ENCODE measurements at places on chromosomes 16 and 17.

GRCh38 chr16:17446661-17447060, 24.1 kb downstream of the XYLT1 start:
- no peak for DNase-seq

DNA sequence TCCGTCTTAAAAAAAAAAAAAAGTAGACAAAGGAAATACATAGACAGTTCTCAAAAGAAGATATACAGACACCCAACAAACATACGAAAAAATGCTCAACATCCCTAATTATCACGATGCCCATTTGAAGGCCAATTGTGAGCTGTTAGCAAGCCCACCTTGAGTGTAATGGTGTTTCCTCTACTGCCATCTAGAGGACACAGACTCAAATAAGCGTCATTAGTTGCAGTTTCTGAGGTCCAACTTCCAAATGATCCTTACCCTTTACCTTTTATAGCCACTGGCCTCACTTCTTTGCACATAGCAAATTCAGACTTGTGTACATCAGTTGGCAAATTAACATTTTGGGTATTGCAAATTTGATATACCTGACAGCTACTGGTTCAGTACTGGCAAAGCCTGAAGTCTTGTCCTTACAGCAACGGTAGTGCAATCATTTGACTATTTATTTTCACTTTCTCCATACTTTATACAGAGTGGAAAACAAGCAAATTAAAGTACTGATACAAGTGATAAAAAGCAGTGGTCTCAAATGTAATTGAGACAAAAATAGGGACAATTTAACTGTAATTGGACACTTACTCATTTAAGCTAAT, 536.3 kb upstream of the EEF2KMT start:
- no peak for DNase-seq

- no peak for DNase-seq
Observed at GRCh38 chr16:56783344-56783743, 53.4 kb downstream of the NUP93 start.

DNA sequence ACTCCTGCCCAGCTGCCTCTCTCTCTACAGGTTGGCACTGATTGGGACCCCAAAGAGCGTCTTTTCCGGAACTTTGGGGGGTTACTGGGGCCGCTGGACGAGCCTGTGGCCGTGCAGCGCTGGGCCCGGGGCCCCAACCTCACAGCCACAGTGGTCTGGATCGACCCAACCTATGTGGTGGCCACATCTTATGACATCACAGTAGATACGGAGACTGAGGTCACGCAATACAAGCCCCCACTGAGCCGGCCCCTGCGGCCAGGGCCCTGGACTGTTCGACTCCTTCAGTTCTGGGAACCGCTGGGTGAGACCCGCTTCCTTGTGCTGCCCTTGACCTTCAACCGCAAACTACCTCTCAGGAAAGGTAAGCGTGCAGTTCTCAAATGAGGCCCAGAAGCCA, 12.3 kb downstream of the XYLT2 start:
- no peak for DNase-seq

- DNase-seq = no peak
Observed at GRCh38 chr16:89506791-89507191, 1.4 kb upstream of the SPG7 start.

DNA sequence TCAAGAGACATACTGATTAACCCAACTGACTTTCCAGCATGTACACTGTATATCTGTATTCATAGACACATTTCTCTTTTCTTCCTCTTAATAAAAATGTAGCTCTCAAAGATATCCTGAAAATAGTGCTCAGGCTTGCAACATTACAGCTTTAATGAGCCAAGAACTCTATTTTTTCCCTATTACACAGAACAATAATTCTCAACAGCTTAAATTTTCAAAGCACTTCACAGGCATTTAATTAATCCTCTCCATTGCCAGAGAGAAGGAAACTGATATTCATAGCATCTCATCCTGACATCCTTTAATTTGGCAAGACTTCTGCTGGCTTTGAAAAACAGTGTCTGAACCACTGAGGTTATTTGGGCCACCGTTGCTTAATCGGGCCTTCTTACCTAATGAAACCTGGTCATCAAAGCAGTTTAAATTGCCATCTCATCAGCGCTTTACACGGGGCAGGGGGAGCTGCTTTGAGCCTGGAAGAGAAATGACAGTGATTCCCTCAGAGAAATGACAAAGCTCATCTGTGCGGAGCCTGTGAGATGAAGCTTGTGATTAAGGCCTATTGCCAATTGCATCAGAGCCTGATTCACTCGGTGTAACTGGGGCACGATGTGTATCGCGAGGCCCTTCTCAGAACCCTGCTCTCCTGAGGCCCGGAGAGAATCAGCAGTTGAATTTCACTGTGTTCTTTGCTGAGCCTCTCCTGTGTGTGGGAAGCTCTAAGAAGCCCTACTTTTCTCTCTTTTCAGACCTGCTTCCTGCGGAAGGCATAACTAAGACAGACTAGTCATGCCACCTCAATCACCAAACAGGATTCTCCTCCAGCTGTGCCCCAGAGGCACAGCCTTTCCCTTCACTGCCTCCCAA, 8.5 kb upstream of the SIAH1 start:
- DNase-seq = no peak

GRCh38 chr17:82143333-82143732, 45.3 kb upstream of the FASN start:
- DNase-seq = no peak

DNA sequence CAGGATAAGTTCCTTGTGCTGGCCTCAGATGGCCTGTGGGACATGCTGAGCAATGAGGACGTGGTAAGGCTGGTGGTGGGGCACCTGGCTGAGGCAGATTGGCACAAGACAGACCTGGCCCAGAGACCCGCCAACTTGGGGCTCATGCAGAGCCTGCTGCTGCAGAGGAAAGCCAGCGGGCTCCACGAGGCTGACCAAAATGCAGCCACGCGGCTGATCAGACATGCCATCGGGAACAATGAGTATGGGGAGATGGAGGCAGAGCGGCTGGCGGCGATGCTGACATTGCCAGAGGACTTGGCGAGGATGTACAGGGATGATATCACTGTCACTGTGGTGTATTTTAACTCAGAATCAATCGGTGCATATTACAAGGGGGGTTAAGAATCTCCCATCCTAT, 5.2 kb downstream of the PDP2 start:
- DNase-seq = no peak

DNA sequence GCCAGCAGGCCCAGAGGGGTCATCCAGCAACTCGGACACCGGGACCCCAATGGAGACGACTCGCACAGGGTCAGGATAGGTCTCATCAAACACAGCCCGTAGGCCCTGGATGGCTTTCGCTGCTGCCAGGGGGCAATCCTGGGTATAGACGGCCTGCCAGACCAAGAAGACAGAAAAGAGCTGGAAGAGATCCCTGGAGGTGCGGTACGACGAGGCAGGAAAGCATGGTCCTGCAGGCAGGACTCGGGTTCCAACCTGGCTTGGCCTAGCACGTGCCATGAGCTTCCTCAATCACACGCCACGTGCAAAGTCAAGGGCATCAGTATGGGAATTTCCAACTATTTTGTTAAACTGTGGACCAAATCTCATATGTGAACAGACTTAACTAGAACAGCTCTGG, 6.3 kb upstream of the EXOSC6 start:
- no peak for DNase-seq

DNA sequence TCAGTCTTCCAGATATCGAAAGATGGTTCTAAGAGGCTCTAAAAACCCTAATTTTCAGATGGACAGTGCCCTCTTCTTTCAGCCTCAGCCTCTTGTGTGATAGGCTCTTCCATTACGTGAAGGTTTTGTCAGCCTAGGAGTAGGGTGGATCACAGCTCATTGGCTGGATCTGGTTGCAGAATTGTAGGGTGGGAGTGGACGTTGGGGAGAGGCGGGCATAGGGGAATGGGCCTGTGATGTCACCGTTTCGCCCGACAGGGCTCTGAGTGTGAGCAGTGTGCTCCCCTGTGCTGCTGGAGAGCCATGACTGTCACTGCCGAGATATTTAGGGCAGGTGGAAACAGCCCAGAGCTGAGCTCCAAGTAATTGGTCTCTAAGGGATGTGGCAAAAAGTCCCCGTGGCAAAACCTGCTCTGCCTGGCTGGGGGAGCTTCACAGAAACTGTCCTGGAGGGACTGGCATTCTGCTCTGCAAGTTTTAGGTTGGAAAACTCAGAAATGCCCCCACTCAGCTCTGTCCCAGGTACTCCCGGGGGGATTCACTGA, 6.2 kb upstream of the WFIKKN1 start:
- no peak for DNase-seq

DNA sequence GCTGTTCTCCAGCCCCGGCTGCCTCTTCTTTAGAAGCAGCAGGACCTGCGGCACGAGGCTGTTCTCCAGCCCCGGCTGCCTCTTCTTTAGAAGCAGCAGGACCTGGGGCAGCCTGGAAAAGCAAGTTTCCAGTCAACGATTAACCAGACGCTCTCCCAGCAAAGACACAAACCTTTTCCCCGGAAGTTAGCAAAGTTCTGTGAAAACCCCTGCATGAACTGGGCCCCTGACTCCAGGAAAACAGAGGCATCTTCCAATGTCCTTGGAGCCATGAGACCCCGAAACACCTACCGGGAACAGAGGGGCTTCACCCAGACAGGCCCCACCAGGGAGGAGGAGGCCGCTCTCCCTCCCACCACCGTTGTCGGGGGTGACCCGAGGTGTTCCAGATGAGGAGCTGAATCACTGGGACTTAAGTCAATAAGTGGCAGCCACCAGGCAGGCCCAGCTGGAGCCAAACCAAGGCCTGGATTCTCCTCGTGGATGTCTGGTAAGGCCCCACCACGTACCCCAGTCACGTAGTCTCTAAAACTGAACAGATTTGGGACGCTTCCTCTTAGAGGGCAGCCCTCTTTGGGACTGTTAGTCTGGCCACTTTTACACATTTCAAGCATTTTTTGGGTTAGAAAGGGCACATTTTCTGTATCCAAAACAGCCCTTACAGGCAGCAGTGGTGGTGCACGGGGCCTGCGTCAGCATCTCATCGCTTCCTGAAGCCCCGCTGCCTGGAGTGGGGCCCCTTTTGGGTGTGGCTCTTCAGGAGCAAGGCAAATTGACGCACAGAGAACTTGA, at the start of gene RPH3AL:
TSS of gene RPH3AL (minus strand) at position 387 of the 792 bp plus-strand sequence. CDS start 25,264 bp downstream, outside the sequence.
- no peak for DNase-seq

DNA sequence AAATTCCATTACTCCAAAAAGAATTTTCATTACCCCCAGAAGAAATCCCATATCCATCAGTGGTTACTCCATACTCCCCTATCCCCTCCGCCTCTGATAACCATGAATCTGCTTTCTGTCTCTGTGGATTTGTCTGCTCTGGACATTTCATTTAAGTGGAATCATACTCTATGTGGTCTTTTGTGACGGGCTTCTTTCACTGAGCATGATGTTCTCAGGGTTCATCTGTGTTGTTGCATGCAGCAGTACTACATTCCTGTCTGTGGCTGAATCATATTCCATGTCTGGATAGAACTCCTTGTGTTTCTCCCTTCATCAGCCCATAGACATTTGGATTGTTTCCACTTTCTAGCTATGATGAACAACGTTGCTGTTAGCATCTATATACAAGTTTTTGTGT, 59.5 kb upstream of the IRX3 start:
- no peak for DNase-seq
